ENCODE measurements at places on chromosomes 2 and 18. TPM values are rescaled to one million over a fixed set of nuclear protein-coding genes. Genes with fewer than 3 reads are reported as not detected.

GRCh38 chr2:231278868-231279267 is 80.4 kb downstream of the ARMC9 start:
- no peak for DNase-seq

CNGA3 gene
- total RNA-seq: 0.38 TPM

DNA sequence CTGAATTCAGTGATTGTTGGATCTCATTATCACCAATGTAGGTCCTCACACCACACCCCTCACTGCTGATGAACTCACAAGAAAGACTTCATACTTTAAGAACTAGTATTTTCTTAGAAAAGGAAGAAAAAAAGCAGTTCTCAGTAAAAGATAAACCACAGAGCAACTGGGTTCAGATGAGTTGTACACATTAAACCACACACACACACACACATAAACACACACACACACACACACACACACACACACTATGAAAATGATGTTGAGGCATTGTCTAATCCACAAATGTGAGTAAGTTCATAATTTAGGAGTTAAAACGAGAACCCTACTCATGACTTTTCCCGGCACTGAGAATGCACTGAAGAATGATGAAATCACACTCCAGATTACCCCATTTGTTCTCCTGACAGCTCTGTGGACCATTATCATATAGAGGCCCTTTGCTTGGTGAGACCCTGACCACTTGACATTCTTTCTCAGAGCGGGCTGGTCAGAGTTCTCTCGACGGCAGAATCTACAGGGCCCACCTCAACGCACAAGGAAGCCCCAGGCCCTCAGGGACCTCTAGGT is 106.2 kb downstream of the BCL2 start:
- no peak for DNase-seq

GRCh38 chr18:3836483-3837335 is 386.7 kb downstream of the TGIF1 start:
- DNase-seq: no peak

DNA sequence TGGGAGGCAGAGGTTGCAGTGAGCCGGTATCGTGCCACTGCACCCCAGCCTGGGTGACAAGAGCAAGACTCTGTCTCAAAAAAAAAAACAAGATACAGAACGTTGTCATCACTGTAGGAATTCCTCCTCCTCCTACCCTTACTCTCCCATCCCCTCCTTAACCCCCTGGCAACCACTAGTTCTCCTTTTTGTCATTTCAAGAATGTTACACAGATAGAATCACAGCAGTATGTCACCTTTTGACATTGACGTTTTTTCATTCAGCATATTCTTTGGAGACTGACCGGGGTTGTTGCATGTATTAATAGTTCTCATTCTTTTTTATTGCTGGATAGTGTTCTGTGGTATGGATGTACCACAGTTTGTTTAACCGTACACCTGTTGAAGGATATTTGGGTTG is 32.4 kb downstream of the TTLL4 start:
- no peak for DNase-seq

DNA sequence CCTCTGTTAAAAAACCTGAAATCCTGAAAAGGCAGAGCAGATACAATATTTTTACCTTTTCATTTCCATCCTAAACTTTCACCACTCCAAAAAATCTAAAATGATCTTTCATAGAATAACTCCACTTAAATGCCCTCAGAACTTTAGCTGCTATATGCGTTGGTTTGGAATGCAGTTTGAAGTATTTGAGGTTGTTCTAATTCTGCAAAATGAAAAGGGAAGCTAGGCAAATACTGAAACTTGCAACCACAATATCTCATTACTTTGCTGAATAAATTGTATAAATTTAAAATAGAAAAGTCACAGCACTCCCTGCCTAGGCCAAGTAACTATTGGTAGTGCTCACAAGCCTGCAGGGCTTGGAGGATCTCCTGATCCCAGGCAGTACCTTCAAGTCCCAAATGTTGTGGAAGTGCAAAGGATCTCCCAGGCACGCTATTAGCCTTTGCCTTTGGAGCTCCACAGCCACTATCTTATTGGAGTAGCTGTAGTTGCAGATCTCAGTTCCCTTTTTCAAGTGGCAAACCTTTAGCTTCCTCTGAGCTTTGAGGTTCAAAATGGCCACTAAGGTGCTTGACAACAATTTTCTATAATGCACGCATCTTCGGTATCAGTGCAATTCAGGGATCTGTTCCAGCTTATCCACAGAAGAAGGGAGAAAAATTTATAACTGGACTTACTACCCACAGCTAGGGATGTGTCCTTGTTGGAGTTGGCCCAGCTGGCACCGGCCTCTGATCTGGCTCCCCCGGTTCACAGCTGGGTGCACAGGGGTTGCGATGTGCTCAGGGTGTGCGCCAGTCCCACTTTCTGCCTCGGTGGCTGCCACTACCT is 43.4 kb upstream of the ANKRD62 start:
- DNase-seq: no peak

- DNase-seq: no peak
These were observed 127.9 kb upstream of the SEC11C start for GRCh38 chr18:59011786-59012185.
